ENCODE measurements at places on chromosomes 2 and 18. TPM values are rescaled to one million over a fixed set of nuclear protein-coding genes. Genes with fewer than 3 reads are reported as not detected.

GRCh38 chr18:61173554-61173953 is 159.7 kb upstream of the CDH20 start:
- H3K4me3 ChIP-seq = no peak overlapping the region
- H3K4me1 ChIP-seq = no peaks in the 10 kb centered on the region
- no peaks in the 10 kb centered on the region for H3K36me3 ChIP-seq
- no peak overlapping the region for H3K27ac ChIP-seq
- peaks cover 23% of the 10 kb centered on the region for H3K27me3 ChIP-seq
- DNase-seq = no peak

- no peak overlapping the region for H3K4me3 ChIP-seq
- H3K27me3 ChIP-seq = no peaks in the 10 kb centered on the region
- peaks cover 5% of the 10 kb centered on the region for H3K4me1 ChIP-seq
Measured at GRCh38 chr2:15226661-15227060, 334.5 kb downstream of the NBAS start.

DNA sequence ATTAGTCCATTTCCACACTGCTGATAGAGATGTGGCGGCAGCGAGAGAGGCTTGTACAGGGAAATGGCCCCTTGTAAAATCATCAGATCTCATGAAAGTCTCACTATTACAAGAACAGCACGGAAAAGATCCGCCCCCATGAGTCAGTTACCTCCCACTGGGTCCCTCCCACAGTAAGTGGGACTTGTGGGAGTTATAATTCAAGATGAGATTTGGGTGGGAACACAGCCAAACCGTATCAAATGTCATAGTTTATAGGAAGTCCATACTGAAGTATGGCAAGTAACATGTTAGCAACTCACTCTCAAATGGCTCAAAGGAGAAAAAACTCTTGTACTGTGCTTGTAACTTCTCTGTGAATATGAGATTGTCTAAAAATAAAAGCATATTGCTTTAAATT is 56.1 kb downstream of the FARP2 start:
- peak overlapping the region; percentile 93 for H3K27ac ChIP-seq
- peaks cover 24% of the 10 kb centered on the region for H3K36me3 ChIP-seq
- DNase-seq = no peak
- H3K4me1 ChIP-seq = peaks cover 17% of the 10 kb centered on the region
- H3K27me3 ChIP-seq = no peaks in the 10 kb centered on the region
- H3K4me3 ChIP-seq = peak overlapping the region; percentile 48

- H3K4me3 ChIP-seq = no peak overlapping the region
- H3K36me3 ChIP-seq = peaks cover 2% of the 10 kb centered on the region
- H3K27ac ChIP-seq = peak overlapping the region; percentile 38
- H3K27me3 ChIP-seq = no peaks in the 10 kb centered on the region
Measured at GRCh38 chr2:54149638-54150441, 34.4 kb downstream of the ACYP2 start.

- DNase-seq = no peak
- H3K4me1 ChIP-seq = no peaks in the 10 kb centered on the region
- no peak overlapping the region for H3K4me3 ChIP-seq
- no peaks in the 10 kb centered on the region for H3K36me3 ChIP-seq
Measured at GRCh38 chr2:3021720-3022119, 355.9 kb downstream of the EIPR1 start.

DNA sequence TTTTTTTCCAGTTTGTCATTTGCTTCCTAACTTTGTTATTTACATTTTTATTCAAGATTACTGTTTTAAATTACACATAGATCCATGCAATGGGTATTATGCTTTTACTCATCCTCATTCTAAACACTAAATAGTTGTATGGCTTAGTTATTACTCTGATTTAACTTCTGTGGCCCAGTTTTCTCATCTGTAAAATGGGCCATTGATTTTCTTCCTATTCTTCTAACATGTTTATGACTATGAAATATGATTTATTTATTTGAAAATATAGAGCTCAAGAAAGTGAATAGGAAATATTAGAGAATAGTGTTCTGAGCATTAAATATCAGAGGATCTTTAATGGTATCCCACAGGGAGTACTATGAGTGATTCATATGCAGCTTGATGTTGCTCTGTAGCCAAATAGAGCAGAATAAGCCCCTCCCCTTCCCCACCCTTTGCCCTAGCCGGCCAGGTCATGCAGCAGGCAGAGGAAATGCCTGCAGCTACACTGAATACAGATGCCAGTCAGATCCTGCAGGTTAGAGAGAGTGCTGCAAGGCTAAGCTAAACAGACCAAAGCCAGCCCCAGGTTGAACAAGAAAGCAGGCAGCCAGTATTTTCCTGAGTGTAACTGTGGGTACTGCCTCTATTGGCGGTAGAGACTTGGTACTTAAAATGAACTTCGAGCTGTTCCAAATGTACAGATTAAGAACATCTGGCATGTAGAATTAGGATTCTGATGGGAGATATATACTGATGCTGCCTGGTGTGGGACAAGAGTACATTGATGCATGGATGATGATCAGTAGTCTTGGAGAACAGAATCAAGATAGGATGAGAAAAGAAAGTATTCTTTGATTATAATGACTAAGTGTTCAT is 11.7 kb upstream of the ACYP2 start:
- no peak overlapping the region for H3K27ac ChIP-seq
- no peaks in the 10 kb centered on the region for H3K36me3 ChIP-seq
- H3K4me1 ChIP-seq = peaks cover 25% of the 10 kb centered on the region
- no peaks in the 10 kb centered on the region for H3K27me3 ChIP-seq

DNA sequence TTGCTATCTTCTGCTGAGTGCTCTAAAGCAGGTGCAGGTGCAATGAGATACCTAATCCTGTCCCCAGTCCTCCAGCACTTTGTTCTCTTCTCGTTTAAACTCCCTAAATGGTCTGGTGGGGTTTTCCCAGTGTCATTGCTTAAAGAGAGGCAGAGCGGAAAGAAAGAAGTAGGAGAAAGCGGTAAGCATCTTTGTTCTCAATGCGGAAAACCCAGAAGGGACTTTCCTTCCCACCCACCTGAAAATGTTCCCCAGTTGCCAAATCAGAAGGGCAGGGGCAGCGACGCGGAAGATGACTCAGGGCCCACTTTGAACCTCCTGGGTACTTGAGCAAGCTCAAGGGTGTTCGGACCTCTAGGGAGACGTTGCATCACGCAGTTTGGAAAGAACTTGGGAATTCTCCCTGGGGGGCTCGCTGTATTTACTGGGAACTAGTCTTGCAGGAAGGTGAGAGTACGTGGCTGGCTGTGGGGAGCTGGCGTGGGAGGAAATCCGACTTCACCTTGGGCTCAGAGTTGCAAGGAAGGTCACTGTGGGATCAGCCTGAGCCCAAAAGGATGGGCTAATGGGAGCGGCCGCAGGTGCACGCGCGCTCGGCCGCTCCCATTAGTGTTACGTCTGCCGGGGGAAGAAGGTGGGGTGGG is 589 bp upstream of the SGPP2 start:
- H3K4me3 ChIP-seq = peak overlapping the region; percentile 67
- H3K27me3 ChIP-seq = peaks cover 51% of the 10 kb centered on the region
- peaks cover 12% of the 10 kb centered on the region for H3K4me1 ChIP-seq
- no peak overlapping the region for H3K27ac ChIP-seq
- no peak for DNase-seq

ZC3H6 gene
- 8.6 TPM for total RNA-seq

Measured in chondrocyte (in vitro differentiated cells).